ENCODE measurements at places on chromosomes 6 and 20. TPM values are rescaled to one million over a fixed set of nuclear protein-coding genes. Genes with fewer than 3 reads are reported as not detected.

DNA sequence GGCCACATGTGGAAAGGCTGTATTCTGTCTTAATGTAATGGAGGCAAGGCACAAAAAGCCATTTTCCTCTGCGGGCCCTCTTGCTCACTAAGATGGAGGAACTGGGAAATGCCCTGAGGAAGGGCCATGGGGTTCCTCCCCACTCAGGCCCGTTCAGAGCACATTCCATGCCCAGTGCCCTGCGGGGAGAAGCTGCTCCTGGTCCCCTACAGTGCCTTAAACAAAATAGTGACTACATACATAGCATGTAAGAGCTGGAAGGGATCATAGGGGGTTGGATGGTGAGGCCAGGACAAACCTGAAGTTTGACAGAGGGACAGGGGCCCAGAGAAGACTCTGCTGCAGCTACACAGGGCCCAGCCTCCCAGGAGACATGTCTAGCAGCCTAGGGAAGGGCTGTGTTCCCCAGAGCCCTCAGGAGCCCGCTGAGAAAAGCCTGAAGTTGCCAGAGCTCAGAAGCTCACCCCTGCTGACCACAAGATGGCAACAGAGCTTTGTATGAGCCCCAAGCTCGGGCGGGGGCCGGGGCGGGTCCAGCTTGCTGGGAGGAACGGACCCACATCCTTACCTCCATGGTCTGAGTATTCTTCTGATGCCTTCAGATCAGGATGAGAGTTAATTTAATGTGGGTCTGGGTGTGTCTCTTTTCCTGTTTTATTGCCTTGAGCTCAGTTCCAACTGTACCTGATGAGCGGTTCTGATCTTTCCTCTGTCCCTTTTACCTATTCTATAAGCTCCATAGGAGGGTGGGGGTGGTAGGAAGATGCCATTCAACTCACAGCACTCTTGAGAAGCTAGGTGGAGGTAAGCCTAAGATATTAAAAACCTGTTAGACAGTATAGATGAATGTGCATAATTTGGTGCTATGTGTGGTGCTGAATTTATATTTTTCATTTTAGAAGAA is 242.9 kb downstream of the CDC5L start:
- no peak for DNase-seq

- DNase-seq: no peak
Observed at GRCh38 chr6:63295553-63296194, 24.1 kb downstream of the LGSN start.

GRCh38 chr6:168663041-168663440 is 222.1 kb downstream of the SMOC2 start:
- peak; percentile 6 for DNase-seq

DNA sequence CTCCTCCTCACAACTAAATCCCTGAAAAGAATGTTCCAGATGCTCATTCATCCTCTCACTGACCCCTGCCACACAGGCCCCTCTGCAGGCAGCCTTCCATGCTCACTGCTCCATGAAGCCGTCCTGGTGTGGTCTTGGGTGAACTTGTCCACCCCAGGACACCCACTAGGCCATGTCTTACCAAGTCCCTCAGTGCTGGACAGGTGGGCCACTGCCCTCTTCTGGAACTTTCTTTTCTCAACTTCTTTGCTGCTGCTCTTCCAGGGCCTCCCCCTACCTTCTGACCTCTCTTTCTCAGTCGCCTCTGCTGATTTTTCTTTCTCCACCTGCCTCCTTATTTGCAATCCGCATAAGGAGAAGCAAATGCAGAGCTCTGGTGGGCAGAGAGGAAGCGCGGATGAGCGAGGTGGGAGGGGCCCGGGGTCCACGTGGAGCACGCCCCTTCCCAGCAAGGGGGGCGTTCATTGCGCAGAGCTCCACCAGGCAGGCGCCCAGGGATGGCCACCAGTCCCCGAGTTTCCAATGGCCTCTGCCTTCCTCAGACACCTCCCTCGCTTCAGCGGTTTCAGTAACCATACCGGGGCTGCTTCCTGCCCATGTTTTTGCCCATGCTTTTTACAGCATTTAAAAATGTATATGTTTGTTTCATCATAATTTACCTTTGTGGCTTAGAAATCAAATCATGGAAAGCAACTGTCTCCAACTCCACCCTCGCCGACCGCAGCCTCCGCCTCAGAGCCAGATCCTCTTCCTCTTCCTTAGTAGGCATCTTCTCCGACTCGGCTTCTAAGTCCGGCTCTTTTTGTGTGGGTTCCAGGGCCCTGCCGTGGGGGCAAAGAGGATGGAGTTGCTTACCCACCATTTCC is 129.6 kb downstream of the ZDHHC14 start:
- peak; percentile 60 for DNase-seq

GRCh38 chr20:14997791-14998190 is 660.4 kb upstream of the FLRT3 start:
- DNase-seq: no peak

- peak; percentile 67 for DNase-seq
Observed at GRCh38 chr6:106223300-106223930, 102.1 kb downstream of the ATG5 start.

- no peak for DNase-seq
Observed at GRCh38 chr20:57410398-57410920, 19.3 kb downstream of the RBM38 start.

DNA sequence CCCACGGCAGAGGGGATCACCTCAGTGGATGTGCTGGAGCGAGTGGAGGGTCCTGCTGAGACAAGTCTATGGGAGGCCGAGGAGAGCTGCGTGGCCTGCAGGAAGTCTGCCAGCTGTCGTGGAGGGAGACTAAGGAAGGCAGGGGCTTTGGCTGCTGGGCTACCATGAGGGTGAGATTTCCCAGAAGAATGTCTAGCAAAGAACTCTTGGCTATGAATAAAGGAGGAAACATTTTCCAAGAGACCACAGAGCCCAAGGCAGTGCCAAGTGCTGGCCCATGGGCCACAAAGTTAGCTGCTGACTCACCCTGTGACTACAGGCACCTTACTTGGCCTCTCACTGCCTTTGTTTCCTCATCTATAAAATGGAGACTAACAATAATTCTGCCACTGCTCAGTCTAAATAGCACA is 73.4 kb downstream of the PRDM1 start:
- DNase-seq: peak; percentile 30

DNA sequence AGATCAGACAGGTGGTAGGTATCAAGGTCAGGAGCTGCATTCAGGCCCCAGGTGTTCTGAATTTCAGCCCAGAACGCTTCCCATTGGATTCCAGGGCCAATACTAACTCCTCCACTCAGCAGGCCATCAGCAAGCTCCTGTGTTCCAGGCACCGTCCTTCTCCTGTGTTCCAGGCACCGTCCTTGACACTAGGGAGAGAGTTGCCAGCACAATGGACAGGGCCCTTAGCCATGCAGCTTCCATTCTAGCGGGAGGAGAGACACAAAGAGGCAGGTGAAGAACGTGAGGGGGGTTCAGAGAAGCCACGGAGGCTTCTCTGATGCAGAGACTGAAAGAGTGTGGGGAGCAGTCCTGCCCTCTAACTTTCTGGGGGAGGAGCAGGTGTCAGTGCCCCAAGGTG is 77.7 kb downstream of the FOXC1 start:
- DNase-seq: no peak

GRCh38 chr20:44494681-44495080 is 19.0 kb downstream of the TTPAL start:
- DNase-seq: no peak

DNA sequence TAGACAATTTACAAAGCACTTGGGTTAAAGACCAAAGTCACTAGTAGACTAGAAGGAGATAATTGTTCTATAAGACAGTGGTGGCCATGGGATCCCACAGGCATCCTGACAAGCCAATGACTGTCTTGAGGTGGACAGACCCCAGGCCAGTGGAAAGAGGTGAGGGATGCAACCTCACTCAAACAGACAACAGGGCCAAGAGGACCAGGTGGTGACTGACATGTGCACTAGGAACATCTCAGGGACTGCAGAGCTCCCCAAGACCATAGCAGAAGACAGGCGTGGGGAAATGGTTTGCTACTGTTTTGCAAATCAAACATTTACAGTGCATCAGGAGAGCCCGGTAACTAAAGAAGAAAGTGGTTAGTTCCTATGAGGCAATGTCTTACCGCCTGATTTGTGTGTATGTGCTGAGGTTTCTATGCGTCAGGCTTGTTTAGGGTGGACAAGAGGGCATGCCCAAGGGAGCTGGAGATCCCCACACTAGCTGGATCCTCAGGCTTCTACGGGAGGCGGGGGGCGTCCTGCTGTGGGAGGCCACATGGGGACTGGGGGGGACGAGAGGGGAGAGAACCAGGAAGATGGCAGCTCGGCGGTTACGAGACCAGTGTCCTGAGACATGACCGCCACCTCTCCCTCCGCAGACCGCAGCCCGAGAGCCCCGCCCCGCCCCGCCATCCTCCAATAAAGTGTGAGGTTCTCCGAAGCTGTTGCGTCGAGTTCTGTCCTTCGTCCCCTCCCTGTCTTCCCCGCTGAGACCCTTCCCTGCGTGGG is 623 bp upstream of the MRPS26 start:
- DNase-seq: peak; percentile 85

- no peak for DNase-seq
Observed at GRCh38 chr20:13337090-13337784, 116.2 kb downstream of the ISM1 start.

DNA sequence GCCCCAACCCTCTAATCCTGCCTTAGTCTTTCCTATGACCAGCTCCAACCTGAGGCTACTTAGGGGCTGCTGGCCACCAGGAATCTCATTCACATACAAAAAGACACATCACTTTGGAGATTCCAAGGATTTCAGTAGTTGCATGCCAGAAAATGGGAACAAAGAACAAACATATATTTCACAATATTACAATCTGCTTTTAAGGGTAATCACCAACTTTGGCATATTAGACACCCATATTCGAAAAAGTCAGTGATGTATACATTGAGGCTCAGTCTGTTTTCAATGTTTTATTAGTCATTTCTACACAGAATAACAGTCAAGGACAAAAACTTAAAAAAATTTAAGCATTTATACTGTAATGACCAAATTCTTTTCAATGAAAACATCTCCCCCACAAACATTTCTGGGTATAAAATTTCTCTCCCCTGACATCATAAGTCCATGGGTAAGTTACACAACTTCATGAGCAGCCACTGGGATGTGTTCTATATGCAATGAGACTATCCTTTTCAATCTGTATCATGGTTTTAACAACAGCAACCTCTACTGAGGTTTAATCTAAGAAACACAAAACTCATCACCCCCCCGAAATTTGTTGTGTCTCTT is 103.5 kb downstream of the MAP7 start:
- no peak for DNase-seq

GRCh38 chr6:148173548-148173947 is 169.1 kb upstream of the SASH1 start:
- no peak for DNase-seq

- DNase-seq: no peak
Observed at GRCh38 chr20:51434580-51435247, 107.8 kb downstream of the NFATC2 start.

DNA sequence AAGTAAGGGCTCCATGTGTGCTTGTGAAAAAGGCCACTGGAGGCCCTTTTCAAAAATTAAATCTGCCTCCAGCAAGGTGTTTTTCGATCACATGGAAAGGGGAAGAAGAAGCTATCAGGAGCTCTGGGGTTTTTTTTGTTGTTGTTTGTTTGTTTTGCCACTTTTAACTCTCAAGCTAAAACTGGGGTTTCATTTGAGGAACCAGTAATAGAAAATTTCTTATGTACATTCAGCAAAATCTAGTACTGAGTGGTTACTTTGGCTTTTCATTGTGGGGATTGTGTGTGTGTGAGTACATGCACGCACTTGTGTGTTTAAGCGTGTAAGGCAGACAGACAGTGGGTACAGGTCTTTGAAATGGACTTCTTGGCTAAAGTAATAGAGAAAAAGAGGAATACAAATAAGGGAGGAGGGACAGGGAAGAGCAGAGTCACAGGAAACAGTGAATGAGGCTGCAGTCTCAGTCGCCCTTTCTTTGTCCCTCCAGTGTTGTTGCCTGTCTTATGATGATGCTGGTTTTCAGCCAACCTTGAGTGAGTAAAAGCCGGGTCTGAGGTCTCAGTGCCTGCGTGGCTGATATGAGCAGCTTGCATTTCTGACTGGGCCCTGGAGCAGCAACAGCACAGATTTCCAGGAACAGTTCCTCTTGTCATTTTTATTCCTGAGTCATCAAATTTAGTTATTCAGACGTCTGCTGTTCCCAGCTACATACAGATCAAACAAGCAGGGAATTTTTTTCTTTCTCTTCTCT is 26.2 kb downstream of the SLC16A10 start:
- no peak for DNase-seq

- DNase-seq: no peak
Observed at GRCh38 chr6:41050536-41050935, 2.5 kb upstream of the APOBEC2 start.

GRCh38 chr6:134201716-134202115 is 116.2 kb downstream of the SGK1 start:
- DNase-seq: no peak

DNA sequence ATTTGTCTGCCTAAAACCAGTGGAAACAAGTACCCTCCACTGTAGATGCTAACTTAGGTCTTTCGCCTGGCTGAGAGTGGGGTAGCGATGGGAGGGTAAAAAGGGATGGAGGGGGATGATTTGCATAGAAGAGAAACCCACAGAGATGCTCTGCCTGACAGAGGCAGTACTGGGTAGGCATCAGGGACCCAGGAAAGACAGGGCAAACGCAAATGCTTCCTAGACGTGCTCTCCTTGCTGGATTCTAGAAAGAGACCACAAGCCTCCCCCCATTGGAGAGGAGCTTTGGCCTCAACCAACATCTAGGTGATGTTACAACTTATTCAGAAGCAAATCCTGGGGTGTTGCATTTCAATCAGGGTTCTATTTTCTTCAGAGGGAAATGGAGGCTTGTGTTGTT is 3.2 kb downstream of the OLIG3 start:
- no peak for DNase-seq

The KCNB1 gene
- 0.91 TPM for total RNA-seq

The NDUFAF4 gene
- total RNA-seq: 23.9 TPM

The PTGIS gene
- total RNA-seq: 8.2 TPM

The MCCD1 gene
- total RNA-seq: not detected

The XKR7 gene
- under 0.01 TPM for total RNA-seq

All from upper lobe of left lung (tissue), 6 donors.